Amygdala (tissue), 56 donors: ENCODE measurements at places on chromosomes 6 and 20.

- no peak for DNase-seq
These were observed 132.9 kb downstream of the PRDM13 start for GRCh38 chr6:99739526-99739925.

GRCh38 chr6:170208651-170209353, 82.1 kb downstream of the DLL1 start:
- DNase-seq: no peak

GRCh38 chr6:90184334-90185298, 112.0 kb downstream of the BACH2 start:
- no peak for DNase-seq

GRCh38 chr20:1431158-1431557, 35.5 kb downstream of the NSFL1C start:
- DNase-seq: no peak

- no peak for DNase-seq
These were observed 236.0 kb upstream of the STXBP5 start for GRCh38 chr6:146968041-146968760.
